Melanocyte of skin (primary cell): ENCODE measurements at places on chromosomes 11 and 22. TPM values are rescaled to one million over a fixed set of nuclear protein-coding genes. Genes with fewer than 3 reads are reported as not detected.

NOL12 gene
- total RNA-seq, result 14.1 and 20.4 TPM in 2 replicates

MIOX gene
- total RNA-seq, result not detected in 2 replicates

DEUP1 gene
- total RNA-seq, result not detected in 2 replicates

SGSM1 gene
- under 0.01 TPM in 1 of 2 replicates, not detected in the other for total RNA-seq

MYBPC3 gene
- not detected in 2 replicates for total RNA-seq

NUMA1 gene
- 100 and 130 TPM in 2 replicates for total RNA-seq

CNGA4 gene
- total RNA-seq, result under 0.01 TPM in 1 of 2 replicates, not detected in the other

TECTA gene
- total RNA-seq, result 0.31 and 0.33 TPM in 2 replicates

SLC22A8 gene
- total RNA-seq, result not detected in 2 replicates

SCGB2A2 gene
- total RNA-seq, result not detected in 2 replicates

CCDC81 gene
- 0.34 and 0.73 TPM in 2 replicates for total RNA-seq

IL18 gene
- 0.34 and 0.73 TPM in 2 replicates for total RNA-seq

FAM83F gene
- total RNA-seq, result 1.00 and 6.0 TPM in 2 replicates

GSTT2 gene
- total RNA-seq, result not detected in 2 replicates

TMEM45B gene
- not detected in 2 replicates for total RNA-seq

SLC22A9 gene
- total RNA-seq, result not detected in 2 replicates

GPR83 gene
- total RNA-seq, result not detected in 2 replicates

RIBC2 gene
- total RNA-seq, result 3.7 and 4.5 TPM in 2 replicates

TRIM51G gene
- not detected in 2 replicates for total RNA-seq

OR5A1 gene
- not detected in 2 replicates for total RNA-seq

SPA17 gene
- total RNA-seq, result 5.1 and 6.9 TPM in 2 replicates

TEX54 gene
- not detected in 2 replicates for total RNA-seq

C1QTNF4 gene
- total RNA-seq, result under 0.01 TPM in 1 of 2 replicates, not detected in the other

CENATAC gene
- 18.6 and 21.6 TPM in 2 replicates for total RNA-seq

MS4A1 gene
- total RNA-seq, result not detected in 2 replicates

PLA2G3 gene
- total RNA-seq, result not detected in 2 replicates

HPX gene
- 0.93 and 1.3 TPM in 2 replicates for total RNA-seq

GLB1L2 gene
- total RNA-seq, result 3.8 and 4.4 TPM in 2 replicates

IL10RA gene
- 0.34 and 0.36 TPM in 2 replicates for total RNA-seq

ARFGAP2 gene
- total RNA-seq, result 131 and 142 TPM in 2 replicates

CCDC15 gene
- total RNA-seq, result 2.8 and 3.3 TPM in 2 replicates

GGTLC3 gene
- total RNA-seq, result not detected in 2 replicates

ASPHD2 gene
- total RNA-seq, result 1.0 and 1.8 TPM in 2 replicates

CASP4 gene
- 145 and 191 TPM in 2 replicates for total RNA-seq

EWSR1 gene
- total RNA-seq, result 209 and 236 TPM in 2 replicates

TEX12 gene
- under 0.01 and 0.31 TPM in 2 replicates for total RNA-seq

OR51B5 gene
- total RNA-seq, result 0.36 TPM in 1 of 2 replicates, not detected in the other

INS gene
- total RNA-seq, result not detected in 2 replicates

IGLL1 gene
- not detected in 2 replicates for total RNA-seq

NXPE4 gene
- not detected in 2 replicates for total RNA-seq

TBX10 gene
- total RNA-seq, result not detected in 2 replicates

OR52D1 gene
- total RNA-seq, result not detected in 2 replicates

CDON gene
- total RNA-seq, result 44.0 and 83.6 TPM in 2 replicates

MRGPRX3 gene
- 0.31 TPM in 1 of 2 replicates, not detected in the other for total RNA-seq

CCDC87 gene
- 0.36 and 0.69 TPM in 2 replicates for total RNA-seq

DBX1 gene
- not detected in 2 replicates for total RNA-seq

C11orf98 gene
- total RNA-seq, result 36.0 and 58.5 TPM in 2 replicates

BATF2 gene
- 6.5 and 10.7 TPM in 2 replicates for total RNA-seq

IGSF9B gene
- not detected in 2 replicates for total RNA-seq
